ENCODE measurements at places on chromosomes 1 and 21.

GRCh38 chr1:165845992-165846748 is 18.8 kb downstream of the UCK2 start:
- no peak for DNase-seq

DNA sequence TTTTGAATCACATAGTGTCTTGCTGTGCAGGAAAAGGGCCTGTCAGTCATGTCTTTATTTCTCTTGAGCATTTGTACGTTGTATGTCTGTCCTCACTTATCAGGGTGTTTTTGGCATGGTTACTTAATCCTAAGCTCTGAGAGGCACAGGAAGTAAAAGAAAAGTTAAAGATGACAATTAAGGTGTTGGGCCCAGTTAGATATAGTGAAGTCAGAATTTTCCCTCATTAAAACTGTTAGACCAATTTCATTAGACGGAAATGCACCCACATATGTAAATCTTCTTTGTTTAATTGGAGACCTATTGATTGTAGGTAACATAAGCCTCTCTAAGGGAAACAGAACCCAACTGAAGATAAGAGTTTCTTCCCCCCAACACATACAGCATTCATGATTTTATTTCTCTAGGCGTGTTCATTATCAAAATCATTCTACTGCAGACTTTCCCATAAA is 21.9 kb downstream of the NFIA start:
- DNase-seq = no peak

GRCh38 chr1:34696981-34697380 is 57.9 kb upstream of the GJB5 start:
- no peak for DNase-seq

DNA sequence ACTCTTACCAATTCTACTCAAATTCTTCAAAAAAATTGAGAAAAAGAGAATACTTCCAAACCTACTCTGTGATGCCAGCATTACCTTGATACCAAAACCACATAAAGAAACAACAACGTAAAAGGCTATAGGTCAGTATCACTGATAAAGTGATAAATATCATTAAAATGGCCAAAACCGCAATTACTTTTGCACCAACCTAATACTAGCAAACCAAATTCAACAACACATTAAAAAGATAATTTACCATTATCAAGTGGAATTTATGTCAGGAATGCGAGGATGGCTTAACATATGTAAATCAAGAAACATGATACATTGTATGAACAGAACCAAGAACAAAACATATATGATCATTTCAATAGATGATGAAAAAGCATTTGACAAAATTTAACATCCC is 7.0 kb downstream of the SPAG17 start:
- no peak for DNase-seq

GRCh38 chr1:239575113-239575512 is 188.7 kb downstream of the CHRM3 start:
- no peak for DNase-seq

DNA sequence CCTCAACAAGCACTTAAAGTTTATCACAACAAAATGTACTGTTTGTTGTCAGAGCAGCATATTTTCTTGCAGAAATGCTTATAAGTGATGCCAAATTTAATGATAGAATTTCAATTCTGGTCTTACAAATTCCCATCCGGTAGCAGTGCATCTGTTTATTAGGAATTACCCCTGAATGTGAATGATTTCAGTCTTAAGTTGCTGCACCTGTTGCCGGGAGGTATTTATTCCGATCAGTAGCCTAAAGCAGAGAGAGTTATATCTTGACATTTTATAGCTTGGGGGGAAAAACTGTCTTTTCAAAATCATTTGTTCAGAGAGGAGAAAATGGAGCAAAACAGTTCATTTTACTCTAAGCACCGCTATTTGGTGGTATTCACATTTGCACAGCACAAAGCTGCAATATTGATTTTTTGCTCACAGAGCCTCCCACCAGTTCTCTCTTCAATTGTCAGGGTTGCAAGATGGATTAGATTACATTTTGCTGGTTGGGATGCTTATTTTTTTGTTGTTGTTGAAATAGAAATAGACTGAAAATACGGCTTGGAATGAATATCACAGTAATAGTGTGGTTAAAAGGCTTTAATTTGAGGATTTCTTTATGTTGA is 98.6 kb downstream of the ADGRL2 start:
- DNase-seq = no peak

- DNase-seq = no peak
Measured at GRCh38 chr1:115539736-115540135, 102.0 kb upstream of the VANGL1 start.

GRCh38 chr21:31222142-31222541 is 121.9 kb downstream of the TIAM1 start:
- no peak for DNase-seq

- no peak for DNase-seq
Measured at GRCh38 chr1:167922023-167922422, 8.1 kb upstream of the ADCY10 start.

DNA sequence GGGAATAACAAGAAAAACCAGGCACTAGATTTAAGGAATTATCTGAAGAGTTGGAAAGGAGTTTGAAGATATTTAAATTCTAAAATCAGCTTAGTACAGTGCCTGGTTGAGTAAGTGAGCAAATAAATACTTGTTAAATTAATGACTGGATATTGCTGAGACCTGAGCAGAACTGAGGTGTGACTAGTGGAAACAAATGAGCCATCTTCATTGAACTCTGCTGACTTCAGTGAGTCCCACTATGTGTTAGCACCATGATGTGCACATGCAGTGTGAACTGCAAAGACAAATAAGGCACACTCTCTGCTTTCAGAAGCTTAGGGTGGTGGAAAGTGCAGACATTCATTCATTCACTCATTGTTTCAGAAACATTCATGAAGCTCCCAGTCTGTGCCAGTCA is 48.7 kb downstream of the ELAPOR1 start:
- no peak for DNase-seq

All from CD4-positive, alpha-beta T cell treated with Interleukin-10 for 1 hour (primary cell).